SHP77 treated with DMSO at 0.1 percent for 48 hours (cell line): ENCODE measurements at places on chromosomes 4 and X.

DNA sequence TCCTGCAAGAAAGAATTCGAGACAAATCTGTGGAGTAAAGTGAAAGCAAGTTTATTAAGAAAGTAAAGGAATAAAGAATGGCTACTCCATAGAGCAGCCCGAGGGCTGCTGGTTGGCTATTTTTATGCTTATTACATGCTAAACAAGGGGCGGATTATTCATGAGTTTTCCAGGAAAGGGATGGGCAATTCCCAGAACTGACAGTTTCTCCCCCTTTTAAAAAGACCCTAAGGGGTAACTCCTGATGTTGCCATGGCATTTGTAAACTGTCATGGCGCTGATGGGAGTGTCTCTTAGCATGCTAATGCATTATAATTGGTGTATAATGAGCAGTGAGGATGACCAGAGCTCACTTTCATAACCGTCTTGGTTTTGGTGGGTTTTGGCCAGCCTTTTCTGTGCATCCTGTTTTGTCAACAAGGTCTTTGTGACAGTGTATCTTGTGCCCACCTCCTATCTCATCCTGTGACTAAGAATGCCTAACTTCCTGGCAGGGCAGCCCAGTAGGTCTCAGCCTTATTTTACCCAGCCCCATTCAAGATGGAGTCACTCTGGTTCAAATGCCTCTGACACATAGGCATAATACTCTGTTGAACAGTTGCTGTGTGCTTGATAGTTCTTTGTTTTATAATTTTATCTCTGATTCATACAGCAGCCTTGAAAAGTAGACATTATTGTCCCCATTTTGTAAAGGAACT, 25.8 kb downstream of the GAB1 start:
- DNase-seq = no peak

GRCh38 chr4:119097282-119097900, 38.2 kb upstream of the MYOZ2 start:
- DNase-seq = no peak

DNA sequence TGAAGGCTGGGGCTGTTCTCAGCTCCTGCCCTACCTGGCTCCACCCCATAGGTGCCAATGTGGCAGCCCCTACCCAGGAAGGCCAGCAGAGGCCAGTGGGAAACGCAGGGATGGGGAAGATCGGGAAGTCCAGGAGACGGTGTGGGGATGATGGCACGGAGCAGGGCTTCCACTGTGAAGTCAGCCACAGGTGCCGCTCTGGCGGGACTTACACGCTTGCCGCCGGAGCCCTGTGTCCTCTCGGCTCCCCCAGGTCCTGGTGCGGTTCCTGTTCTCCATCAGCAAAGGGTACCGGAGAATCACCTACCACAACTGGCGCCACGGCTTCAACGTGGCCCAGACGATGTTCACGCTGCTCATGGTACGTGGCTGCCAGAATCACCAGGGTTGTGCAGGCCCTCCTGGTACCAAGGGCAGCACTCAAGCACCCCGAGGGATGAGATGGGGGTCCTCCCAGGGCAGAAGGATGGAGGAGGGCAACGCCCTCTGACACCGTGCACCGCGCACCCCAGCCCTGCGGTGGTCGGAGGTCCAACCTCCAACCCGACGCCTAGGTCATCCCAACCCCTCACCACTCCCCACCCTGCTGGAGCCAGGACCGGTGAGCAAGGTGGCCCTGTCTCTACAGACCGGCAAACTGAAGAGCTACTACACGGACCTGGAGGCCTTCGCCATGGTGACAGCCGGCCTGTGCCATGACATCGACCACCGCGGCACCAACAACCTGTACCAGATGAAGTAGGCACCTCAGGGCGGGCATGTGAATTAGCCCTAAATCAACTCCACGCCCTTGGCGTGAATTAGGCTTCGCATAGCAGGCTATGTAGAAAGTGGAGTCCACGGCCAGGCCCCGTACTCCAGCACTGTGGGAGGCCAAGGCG, 12.0 kb downstream of the ATP5ME start:
- DNase-seq = no peak

DNA sequence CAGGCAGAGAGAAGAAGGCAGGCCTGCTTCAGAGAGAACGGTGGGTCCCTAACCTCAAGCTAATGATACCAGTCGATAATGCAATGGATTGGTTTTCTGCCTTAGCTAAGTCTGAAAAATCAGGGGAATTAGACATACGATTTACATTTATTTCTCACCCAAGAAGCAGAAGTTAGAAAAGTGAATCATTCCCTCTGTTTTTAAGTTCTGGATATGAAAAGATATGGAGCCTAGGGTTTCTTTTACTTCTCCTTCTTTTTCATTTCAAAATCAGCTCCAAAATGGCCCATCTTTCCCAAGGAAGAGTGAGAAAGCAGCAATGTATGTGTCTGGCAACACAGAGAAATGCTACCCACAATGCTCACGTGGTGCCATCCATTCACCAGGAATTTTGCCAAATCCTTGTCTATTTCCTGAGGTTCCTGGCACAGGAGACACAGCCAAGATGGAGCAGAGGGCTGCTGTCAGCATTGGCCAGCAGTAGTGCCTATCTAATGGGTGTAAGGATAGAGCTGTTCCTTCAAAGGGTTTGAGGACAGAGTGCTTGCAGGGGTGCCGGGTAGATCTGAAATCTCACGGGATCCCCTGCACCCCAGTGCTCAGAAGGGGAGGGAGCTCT, 231.5 kb downstream of the MAML3 start:
- no peak for DNase-seq

- DNase-seq = no peak
Observed at GRCh38 chr4:48781968-48782367, 1.9 kb upstream of the FRYL start.

DNA sequence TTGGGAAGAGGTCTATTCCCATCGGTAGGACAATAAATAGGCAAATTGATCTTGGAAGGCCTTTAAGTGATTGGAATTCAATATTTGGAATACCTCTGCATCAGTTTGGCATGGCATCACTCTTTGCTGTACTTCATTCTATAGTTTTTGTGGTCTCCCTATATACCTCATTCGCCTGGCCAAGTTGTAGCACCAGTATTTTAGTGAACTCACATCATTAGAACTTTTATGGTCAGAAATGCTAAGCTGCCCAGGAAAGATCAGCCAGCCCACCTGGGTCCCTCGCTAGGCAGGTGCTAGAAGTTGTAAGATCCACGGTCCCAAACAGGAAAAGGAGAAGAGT, 40.3 kb downstream of the ZCCHC13 start:
- no peak for DNase-seq

- no peak for DNase-seq
Observed at GRCh38 chr4:122759639-122760310, 27.3 kb downstream of the BBS12 start.
